Cardiac septum (tissue), 1 donor: ENCODE measurements at places on chromosomes 7 and 10.

- DNase-seq, result no peak
Measured at GRCh38 chr7:128855559-128855958, 7.1 kb upstream of the ATP6V1F start.

DNA sequence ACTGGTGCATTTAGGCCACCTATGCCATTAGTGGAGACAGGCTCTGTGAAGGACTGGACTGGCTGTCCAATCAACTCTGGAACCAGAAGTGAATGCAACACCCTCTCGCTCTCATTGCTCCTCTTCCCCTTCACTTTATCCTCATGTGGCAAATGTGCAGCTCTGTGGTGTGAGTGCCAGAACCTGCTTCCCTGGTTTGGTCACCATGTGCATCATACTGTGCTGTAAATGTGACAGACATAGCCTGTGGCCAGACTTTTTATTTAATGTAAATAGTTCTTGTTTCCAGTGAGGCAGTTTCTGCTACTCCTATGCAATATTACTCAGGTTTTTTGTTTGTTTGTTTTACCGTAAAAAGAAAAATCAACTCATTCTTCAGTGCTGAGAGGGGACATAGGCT lies 73.0 kb upstream of the PPP1R9A start:
- no peak for DNase-seq

- no peak for DNase-seq
Measured at GRCh38 chr7:148688526-148688925, 10.2 kb upstream of the CUL1 start.

GRCh38 chr10:3886191-3886590 lies 101.2 kb upstream of the KLF6 start:
- DNase-seq, result no peak

- no peak for DNase-seq
Measured at GRCh38 chr10:76342996-76343395, 911.6 kb downstream of the LRMDA start.

GRCh38 chr10:124935946-124936345 lies 6.0 kb upstream of the ZRANB1 start:
- no peak for DNase-seq

DNA sequence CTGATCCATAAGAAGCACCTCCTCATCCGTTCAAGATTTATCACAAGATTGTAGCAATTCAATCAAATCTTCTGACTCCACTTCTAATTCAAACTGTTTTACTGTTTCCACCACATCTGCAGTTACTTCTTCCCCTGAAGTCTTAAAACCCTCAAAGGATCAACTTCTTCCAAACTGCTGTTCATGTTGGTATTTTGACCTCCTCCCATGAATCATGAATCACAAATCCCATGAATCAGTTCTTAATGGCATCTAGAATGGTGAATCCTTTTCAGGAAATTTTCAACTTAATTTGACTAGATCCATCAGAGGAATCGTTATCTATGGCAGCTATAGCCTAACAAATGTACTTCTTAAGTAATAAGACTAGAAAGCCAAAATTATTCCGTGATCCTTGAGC lies 122.3 kb downstream of the IMMP2L start:
- no peak for DNase-seq
